Activated naive CD4-positive, alpha-beta T cell treated with anti-CD3 and anti-CD28 coated beads, Interleukin-2, amount 10 ng/mL, durations not matched to agents 7 days and 5 days (primary cell): ENCODE measurements at places on chromosomes 6 and 20.

DNA sequence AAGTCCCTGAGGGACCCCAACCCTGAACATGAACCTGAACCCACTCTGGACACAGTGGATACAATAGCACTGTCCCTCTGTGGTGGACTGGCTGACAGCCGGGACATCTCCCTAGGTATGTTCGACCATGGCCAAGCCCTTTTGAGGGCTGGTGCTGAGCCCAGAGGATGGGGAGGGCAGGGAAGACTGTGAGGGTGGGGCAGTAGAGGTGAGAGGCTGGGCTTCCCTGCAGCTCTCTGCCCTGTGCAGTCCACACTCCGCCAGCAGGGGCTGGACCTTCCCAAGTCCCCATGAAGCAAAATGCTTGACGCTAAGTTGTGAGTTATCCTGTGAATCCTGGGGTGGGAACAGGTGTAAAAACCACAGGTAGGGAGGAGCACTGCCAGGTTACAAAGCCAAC lies 11.5 kb downstream of the LPIN3 start:
- DNase-seq, result no peak

DNA sequence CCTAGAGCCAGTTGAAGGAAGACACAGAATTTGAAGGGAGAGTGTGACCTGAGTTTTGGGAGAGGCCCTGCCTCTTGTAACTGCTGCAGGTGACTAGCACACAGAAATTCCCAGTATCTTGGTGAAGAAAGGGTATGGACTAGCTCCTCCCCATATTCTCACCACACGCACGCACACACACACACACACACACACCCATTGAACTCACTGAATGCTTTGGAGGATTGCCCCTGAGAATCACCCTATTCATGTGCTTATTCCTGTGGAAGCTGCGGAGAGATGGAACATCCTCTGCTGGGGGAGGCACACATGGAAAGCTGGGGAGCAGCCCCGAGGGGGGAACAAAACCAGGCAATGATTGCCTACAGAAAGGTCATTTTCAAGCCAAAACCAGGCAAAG lies 6.2 kb upstream of the LMBRD1 start:
- no peak for DNase-seq

DNA sequence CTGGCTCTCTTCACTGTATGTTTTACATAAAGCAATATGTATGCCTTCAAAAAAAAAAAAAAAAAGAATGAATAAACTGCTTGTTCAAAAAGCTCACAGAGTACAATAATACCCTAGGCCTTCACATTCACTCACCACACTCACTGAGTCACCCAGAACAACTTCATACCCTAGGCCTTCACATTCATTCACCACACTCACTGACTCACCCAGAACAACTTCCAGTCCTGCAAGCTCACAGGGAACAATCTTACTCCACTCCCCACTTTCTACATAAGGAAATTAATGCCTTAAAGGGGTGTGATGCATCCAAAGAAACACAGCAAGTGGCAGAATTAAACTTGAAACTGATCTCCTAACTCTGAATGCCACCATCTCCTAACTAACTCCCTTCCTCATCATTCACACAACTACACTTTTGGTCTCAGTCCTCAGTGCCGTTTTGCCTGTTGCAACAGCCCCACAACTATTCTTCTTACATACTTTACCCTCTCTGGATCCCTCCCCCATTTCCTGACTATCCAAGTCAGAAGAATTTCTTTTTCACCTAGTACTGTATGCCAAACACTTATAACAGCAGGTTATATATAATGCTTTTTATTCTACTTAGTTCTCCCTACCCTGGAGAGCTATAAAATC lies 34.2 kb downstream of the NHSL1 start:
- no peak for DNase-seq

GRCh38 chr6:116475141-116475540 lies 14.0 kb downstream of the CALHM6 start:
- DNase-seq, result no peak

DNA sequence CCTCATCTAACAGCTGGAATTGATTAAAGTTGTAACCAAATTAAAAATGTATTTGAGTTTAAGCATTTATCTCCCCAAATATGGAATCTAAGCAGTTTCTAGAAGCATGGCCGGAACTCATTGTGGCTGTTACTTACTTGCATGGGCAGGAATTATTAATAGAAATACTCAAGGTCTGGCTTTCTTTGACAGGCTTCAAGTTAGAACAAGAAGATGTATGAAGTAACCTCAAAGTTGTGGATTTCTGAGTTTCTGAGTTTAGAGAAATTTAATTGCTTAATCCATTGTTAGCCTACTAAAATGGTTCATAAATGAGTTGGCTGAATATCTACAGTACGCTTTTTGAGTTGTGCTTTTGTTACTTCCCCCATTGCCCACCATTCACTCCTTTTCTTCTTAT lies 7.7 kb downstream of the CARMIL1 start:
- no peak for DNase-seq
